ENCODE measurements at places on chromosomes 2 and 18.

- no peak for DNase-seq
Observed at GRCh38 chr2:55084641-55085040, 34.4 kb upstream of the RTN4 start.

DNA sequence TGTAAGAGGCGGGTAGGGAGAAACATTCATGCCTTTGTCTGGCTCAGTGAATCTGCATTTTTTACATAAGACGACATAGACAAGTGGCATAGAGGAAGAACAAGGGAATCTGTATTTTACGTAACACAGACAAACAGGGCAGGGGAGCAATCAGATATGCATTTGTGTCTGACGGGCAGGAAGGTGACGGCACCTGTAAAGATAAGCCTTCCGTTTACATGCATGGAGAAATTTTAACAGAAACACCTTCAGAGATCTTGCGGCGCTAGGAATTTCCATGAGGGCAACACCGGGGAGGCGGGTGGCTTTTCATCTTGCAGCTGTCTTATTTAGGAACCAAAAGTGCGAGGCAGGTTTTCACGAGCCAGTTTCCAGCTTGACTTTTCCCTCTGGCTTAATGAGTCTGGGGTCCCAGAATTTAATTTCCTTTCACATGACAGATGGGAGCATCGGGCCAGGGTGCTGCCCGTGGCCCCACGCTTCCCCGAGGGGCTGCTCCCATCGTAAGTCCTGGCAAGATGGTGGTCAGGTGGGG lies 42.6 kb downstream of the RTP5 start:
- DNase-seq = no peak

DNA sequence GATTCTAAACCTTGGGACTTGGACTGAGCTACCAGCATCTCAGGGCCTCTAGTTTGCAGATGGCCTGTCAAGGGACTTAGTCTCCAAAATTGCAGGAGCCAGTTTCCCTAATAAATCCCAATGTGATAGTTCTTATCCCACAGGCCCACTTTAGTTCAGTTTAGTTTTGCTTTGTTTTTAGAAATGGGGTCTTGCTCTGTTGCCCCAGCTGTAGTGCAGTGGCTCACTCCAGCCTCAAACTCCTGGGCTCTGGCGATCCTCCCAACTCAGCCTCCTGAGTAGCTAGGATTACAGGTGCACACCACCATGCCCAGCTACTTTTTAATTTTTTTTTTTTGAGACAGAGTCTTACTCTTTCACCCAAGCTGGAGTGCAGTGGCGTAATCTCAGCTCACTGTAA lies 2.6 kb upstream of the SF3B1 start:
- no peak for DNase-seq

- DNase-seq = peak; percentile 93
Observed at GRCh38 chr2:66080127-66080526, 354.8 kb upstream of the MEIS1 start.

DNA sequence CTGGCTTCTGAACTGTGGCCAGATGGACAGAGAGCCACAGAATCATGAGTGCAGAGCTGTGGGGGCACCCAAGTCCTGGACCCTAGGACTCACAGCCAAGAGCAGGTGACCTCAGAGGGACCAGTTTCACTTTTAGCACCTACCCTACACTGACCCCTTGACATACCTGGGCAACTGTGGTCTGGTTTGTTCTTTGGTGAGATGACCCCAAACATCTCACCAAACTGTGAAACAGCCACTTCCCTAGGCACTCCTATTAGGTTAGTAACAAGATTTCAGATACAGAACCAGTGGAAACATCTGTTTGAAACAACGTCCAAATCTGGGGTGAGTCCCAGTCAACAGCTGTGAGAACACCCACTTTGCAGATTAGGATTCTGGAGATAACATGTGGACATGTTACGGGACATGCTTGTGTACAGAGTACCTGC lies 1.9 kb upstream of the ZFP36L2 start:
- DNase-seq = no peak

GRCh38 chr2:191866675-191867506 lies 20.0 kb upstream of the CAVIN2 start:
- no peak for DNase-seq
